ENCODE measurements at places on chromosomes 4 and X.

DNA sequence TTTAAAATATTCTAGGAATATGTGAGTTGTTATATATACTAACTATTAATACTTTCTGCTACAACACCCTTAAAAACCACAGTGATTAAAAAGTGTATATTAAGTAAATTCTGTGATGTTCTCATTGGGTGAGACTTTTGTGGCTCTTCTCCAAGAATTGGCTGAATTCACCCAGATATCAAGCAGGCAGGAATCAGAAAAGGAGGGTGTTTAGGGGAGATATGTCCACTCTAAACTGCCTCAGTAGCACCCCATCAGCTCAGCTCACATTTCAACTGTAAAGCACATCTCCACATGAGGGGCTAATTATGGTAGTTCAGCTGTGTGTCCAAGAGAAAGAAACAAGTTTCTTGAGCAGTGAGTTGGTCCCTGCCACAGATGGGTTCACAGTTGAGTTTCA, 165.0 kb downstream of the GALNTL6 start:
- no peaks in the 10 kb centered on the region for H3K27me3 ChIP-seq
- H3K4me3 ChIP-seq, result no peak overlapping the region
- H3K36me3 ChIP-seq, result no peaks in the 10 kb centered on the region
- no peaks in the 10 kb centered on the region for H3K4me1 ChIP-seq

GRCh38 chr4:87844452-87844851, 11.7 kb downstream of the MEPE start:
- no peak overlapping the region for H3K4me3 ChIP-seq
- peaks cover 4% of the 10 kb centered on the region for H3K4me1 ChIP-seq
- no peak for DNase-seq

DNA sequence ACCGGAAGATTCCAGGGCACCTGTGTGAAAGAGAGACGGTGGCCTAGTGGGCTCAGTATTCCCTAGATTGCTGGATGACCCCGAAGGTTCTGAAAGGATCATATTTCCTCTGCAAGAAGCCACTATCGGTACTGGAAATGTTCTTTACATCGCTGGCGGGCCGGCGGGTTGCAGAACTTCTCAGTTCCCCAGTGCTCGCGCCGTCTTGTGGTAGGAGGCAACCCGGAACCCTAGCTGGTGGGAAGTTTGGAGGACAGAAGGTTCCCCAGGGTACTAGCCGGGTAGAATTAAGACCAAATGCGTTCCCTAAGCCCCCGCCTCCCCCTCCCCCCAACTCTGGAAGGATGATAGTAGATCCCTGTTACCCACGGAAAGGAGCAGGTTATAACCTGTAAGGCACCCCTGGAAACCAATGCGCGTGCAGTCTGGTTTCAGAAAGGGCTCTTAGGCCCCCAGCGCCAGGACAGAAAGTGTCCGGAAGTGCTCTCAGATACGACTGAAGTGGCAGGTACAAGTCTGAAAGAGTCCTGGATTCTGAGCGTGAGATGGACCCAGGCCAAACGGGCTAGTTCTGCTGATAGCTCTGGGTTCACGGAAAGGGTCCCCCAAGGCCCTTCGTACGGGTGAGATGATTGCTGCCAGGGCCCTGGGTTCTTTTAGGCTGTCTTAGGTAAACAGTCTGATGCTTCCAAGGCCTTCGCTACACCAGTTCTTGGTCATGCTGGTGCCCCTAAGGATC, 61.7 kb upstream of the DCAF8L1 start:
- H3K27me3 ChIP-seq, result no peaks in the 10 kb centered on the region
- H3K4me1 ChIP-seq, result no peaks in the 10 kb centered on the region
- H3K36me3 ChIP-seq, result no peaks in the 10 kb centered on the region
- no peak overlapping the region for H3K4me3 ChIP-seq

- no peaks in the 10 kb centered on the region for H3K36me3 ChIP-seq
- H3K4me3 ChIP-seq, result no peak overlapping the region
- H3K27ac ChIP-seq, result no peak overlapping the region
Measured at GRCh38 chr4:116982656-116983055, 102.7 kb downstream of the TRAM1L1 start.

GRCh38 chr4:121784401-121784800, 16.7 kb upstream of the EXOSC9 start:
- no peaks in the 10 kb centered on the region for H3K36me3 ChIP-seq
- H3K4me1 ChIP-seq, result no peaks in the 10 kb centered on the region
- DNase-seq, result no peak
- H3K4me3 ChIP-seq, result no peak overlapping the region

DNA sequence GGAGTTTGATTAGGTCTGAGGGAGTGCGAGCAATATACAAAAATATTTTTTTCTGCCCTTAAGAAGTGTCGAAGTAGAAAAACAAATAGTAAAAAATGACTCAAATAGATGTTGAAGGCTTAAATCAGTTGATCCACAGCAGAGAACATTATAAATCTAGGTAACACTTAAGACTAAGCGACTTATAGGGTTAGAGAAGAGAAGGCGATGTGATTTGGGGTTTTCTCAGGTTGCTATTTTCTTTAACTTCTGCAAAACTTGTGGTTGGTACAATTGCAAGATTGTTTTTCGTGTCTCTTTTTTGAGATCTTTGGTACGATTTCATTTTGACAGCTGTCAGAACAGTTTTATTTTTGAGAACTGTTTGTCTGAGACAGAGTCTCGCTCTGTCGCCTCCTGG, 1479.5 kb downstream of the PCDH7 start:
- no peaks in the 10 kb centered on the region for H3K36me3 ChIP-seq
- DNase-seq, result no peak
- no peaks in the 10 kb centered on the region for H3K27me3 ChIP-seq
- H3K4me3 ChIP-seq, result no peak overlapping the region
- H3K4me1 ChIP-seq, result no peaks in the 10 kb centered on the region
